Endodermal cell (in vitro differentiated cells): ENCODE measurements at places on chromosomes 6 and 20.

GRCh38 chr6:93196406-93196970, 222.9 kb downstream of the EPHA7 start:
- peaks cover 3% of the 10 kb centered on the region for H3K4me1 ChIP-seq
- no peak overlapping the region for H3K27ac ChIP-seq
- H3K27me3 ChIP-seq = peaks cover under 1% of the 10 kb centered on the region
- DNase-seq = no peak

DNA sequence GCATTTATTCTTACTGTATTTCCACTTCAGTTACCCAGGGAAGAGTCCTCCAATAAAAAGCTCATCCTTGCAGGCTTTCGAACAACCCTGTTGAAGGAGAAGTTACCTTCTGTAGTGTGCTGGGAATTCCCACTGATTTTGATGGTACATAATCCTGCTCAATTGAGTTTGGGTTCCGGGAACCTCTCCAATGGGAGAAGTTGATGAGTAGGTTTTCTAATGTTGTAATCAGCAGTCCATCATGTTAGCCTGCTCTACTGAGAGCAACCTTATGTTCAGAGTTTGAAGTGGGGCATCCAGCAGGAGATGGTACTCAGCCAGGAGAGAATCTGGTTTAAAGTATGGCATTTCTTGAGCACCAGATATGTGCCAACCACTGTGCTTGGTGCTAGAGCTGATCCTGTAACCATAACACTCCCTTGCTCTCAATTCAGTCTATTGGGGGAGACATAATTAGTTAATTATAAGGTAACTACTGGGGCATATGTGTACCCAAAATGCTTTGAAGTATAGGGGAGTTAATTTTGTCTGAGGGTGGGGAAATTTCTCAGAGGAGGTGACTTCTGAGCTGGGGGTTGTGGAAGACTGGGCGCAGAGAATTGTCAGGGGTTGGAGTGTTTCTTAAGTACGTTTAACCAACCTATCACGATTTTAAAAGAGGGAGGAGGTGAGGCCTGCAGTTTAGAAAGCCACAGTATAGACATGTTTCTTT, 2.1 kb downstream of the TOP1 start:
- peak overlapping the region; percentile 99 for H3K4me3 ChIP-seq
- peaks cover 10% of the 10 kb centered on the region for H3K4me1 ChIP-seq
- H3K27me3 ChIP-seq = no peaks in the 10 kb centered on the region
- no peak overlapping the region for H3K27ac ChIP-seq

GRCh38 chr20:4830259-4830658, 108.5 kb downstream of the PRND start:
- DNase-seq = no peak
- no peak overlapping the region for H3K4me3 ChIP-seq
- H3K27me3 ChIP-seq = no peaks in the 10 kb centered on the region
- H3K36me3 ChIP-seq = no peaks in the 10 kb centered on the region

GRCh38 chr6:164085091-164086075, 670.9 kb downstream of the QKI start:
- H3K36me3 ChIP-seq = no peaks in the 10 kb centered on the region
- DNase-seq = no peak
- peak overlapping the region; percentile 99 for H3K27ac ChIP-seq

- H3K4me1 ChIP-seq = peaks cover 3% of the 10 kb centered on the region
- no peaks in the 10 kb centered on the region for H3K36me3 ChIP-seq
- no peak overlapping the region for H3K27ac ChIP-seq
- H3K4me3 ChIP-seq = no peak overlapping the region
- DNase-seq = no peak
These were observed 280.4 kb downstream of the ALDH8A1 start for GRCh38 chr6:134669485-134669884.

DNA sequence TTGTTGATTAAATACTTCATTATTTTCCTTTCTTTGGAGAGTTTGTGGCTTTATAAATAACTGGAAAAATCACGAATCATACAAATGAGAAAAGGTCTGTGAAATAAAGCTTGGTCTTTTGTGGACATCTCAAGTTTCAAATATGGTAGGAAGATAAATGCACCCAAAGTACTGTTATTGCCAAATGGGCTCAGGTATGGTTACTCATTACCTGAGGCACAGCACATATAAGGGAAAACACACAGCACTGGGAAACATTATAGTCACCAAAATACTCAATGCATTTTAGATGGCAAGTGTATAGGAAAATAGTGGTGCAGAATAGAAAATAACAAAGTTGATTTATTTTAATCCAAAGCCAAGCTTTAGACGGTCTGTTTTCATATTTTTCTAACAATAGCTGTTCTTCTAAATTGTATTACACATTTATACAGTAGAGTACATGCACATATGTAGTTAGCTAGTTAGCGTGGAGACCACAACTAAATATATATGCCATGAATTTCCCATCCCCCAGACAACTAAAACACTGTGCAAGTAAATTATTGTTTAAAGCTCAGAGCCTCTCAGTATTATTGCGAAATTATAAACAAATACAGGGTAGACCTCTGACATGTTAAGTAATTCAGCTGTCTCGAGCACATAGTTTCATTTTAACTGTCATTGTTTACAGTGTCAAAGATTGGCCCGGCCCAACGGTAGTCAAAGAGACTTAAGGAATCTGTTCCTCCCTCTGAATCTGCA, 336.0 kb downstream of the SYNE1 start:
- no peak for DNase-seq
- peak overlapping the region; percentile 86 for H3K4me3 ChIP-seq
- H3K27me3 ChIP-seq = no peaks in the 10 kb centered on the region
- peak overlapping the region; percentile 68 for H3K27ac ChIP-seq
- no peaks in the 10 kb centered on the region for H3K36me3 ChIP-seq

- peaks cover 5% of the 10 kb centered on the region for H3K4me1 ChIP-seq
- H3K27ac ChIP-seq = no peak overlapping the region
- no peaks in the 10 kb centered on the region for H3K27me3 ChIP-seq
- H3K36me3 ChIP-seq = no peaks in the 10 kb centered on the region
- H3K4me3 ChIP-seq = no peak overlapping the region
These were observed 612.3 kb upstream of the BTBD3 start for GRCh38 chr20:11305406-11305805.

- no peak overlapping the region for H3K27ac ChIP-seq
- H3K4me1 ChIP-seq = peaks cover 4% of the 10 kb centered on the region
- H3K4me3 ChIP-seq = no peak overlapping the region
- no peaks in the 10 kb centered on the region for H3K27me3 ChIP-seq
- peaks cover 32% of the 10 kb centered on the region for H3K36me3 ChIP-seq
These were observed 5.3 kb downstream of the PHIP start for GRCh38 chr6:79072640-79073181.

GRCh38 chr20:46255440-46256104, 52.7 kb downstream of the CDH22 start:
- no peak overlapping the region for H3K4me3 ChIP-seq
- no peaks in the 10 kb centered on the region for H3K4me1 ChIP-seq
- no peak for DNase-seq
- no peaks in the 10 kb centered on the region for H3K36me3 ChIP-seq
- peaks cover 48% of the 10 kb centered on the region for H3K27me3 ChIP-seq

GRCh38 chr6:123945386-123945785, 141.7 kb downstream of the NKAIN2 start:
- H3K27ac ChIP-seq = no peak overlapping the region
- DNase-seq = no peak
- peaks cover 4% of the 10 kb centered on the region for H3K4me1 ChIP-seq
- peaks cover 24% of the 10 kb centered on the region for H3K27me3 ChIP-seq

DNA sequence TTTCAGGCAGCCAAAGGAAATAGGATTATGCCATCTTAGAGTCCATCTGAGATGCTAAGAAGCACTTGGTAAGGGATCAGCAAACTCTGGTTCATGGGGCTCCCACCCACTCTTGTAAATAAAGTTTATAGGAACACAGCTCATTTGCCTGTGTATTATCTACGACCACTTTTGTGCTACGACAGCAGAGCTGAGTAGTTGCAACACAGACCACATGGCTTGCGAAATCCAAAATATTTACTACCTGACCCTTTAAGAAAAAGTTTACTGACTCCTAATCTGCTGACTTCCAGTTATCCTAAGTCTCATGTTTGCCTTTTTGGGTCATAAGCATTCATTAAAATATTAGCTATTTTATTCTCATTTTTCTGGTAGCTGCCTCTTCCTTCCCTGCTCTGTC, 859.0 kb downstream of the QKI start:
- DNase-seq = no peak
- H3K36me3 ChIP-seq = no peaks in the 10 kb centered on the region
- H3K4me3 ChIP-seq = no peak overlapping the region
- no peaks in the 10 kb centered on the region for H3K27me3 ChIP-seq
- no peak overlapping the region for H3K27ac ChIP-seq

- H3K36me3 ChIP-seq = no peaks in the 10 kb centered on the region
- DNase-seq = no peak
- no peak overlapping the region for H3K4me3 ChIP-seq
- H3K27me3 ChIP-seq = no peaks in the 10 kb centered on the region
These were observed 171.4 kb upstream of the SYNDIG1 start for GRCh38 chr20:24297993-24298392.

DNA sequence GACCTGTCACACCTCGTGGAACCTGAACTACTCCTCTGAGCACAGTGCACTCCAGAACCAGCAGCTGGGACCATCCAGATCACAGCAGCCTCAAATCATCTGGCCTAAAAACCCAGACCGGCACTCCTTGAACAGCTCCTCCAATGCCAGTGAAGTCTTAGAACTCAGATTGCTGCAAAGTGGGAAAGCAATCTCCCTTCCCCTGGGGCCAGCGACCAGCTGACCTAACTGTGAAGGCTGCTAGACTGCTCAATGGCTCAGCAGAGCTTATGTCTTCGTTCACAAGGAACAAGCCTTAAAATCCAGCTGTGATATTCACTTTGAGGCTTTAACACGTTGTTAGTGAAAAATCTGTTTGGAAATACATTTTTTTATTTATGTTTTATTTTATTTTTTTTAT, 243.2 kb downstream of the ANKRD60 start:
- H3K27ac ChIP-seq = no peak overlapping the region
- H3K4me3 ChIP-seq = no peak overlapping the region
- no peaks in the 10 kb centered on the region for H3K4me1 ChIP-seq
- no peaks in the 10 kb centered on the region for H3K27me3 ChIP-seq
- peak; percentile 62 for DNase-seq

GRCh38 chr6:21166754-21167153, 426.8 kb upstream of the SOX4 start:
- H3K36me3 ChIP-seq = no peaks in the 10 kb centered on the region
- DNase-seq = no peak
- no peaks in the 10 kb centered on the region for H3K4me1 ChIP-seq
- no peak overlapping the region for H3K4me3 ChIP-seq

DNA sequence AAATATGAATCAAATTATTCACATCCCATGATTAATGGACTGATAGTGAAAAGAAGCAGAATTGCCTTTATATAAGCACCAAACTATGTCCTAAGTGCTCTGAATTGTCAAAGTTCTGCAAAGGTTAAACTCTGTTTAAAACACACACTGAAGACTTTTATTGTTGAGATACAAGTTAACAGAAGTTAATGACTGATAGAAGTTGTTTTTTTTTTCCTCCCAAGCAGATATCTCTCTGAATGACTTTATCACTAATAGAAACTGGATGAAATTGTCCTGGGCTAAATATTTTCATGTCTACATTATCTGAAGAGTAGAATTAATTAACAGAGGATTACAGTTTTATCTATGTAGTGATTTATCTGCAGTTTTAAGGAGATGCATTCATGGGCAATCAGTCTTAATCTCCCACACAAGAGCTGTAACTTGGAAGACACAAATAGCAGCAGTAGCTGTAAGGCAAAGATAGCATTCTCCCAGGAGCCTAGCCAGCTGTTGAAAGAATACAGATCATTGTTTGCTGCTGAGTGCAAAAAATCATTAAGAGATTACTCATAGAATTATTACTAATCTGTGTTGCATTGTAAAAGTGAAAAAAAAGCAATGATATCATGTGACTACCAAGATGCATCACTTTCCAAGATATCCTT, 49.9 kb downstream of the BMP5 start:
- peaks cover 15% of the 10 kb centered on the region for H3K4me1 ChIP-seq
- H3K27me3 ChIP-seq = no peaks in the 10 kb centered on the region
- peak overlapping the region; percentile 58 for H3K27ac ChIP-seq
- peak overlapping the region; percentile 37 for H3K4me3 ChIP-seq
- H3K36me3 ChIP-seq = no peaks in the 10 kb centered on the region

- DNase-seq = peak; percentile 47
- H3K4me1 ChIP-seq = no peaks in the 10 kb centered on the region
- peaks cover 13% of the 10 kb centered on the region for H3K27me3 ChIP-seq
- H3K36me3 ChIP-seq = no peaks in the 10 kb centered on the region
- H3K4me3 ChIP-seq = no peak overlapping the region
- no peak overlapping the region for H3K27ac ChIP-seq
These were observed 1.1 kb upstream of the SRSF12 start for GRCh38 chr6:89118931-89119330.

GRCh38 chr6:18350271-18350670, 36.9 kb upstream of the RNF144B start:
- H3K27me3 ChIP-seq = peaks cover 9% of the 10 kb centered on the region
- no peak overlapping the region for H3K27ac ChIP-seq
- H3K36me3 ChIP-seq = no peaks in the 10 kb centered on the region
- H3K4me3 ChIP-seq = no peak overlapping the region
- DNase-seq = no peak

GRCh38 chr6:48990739-48991138, 472.3 kb downstream of the MMUT start:
- no peak for DNase-seq
- no peaks in the 10 kb centered on the region for H3K4me1 ChIP-seq
- no peak overlapping the region for H3K4me3 ChIP-seq
- no peaks in the 10 kb centered on the region for H3K36me3 ChIP-seq
- H3K27ac ChIP-seq = no peak overlapping the region

GRCh38 chr6:100833972-100834574, 47.1 kb downstream of the ASCC3 start:
- H3K36me3 ChIP-seq = peaks cover 9% of the 10 kb centered on the region
- no peak for DNase-seq
- no peaks in the 10 kb centered on the region for H3K4me1 ChIP-seq

- H3K36me3 ChIP-seq = no peaks in the 10 kb centered on the region
- no peak overlapping the region for H3K27ac ChIP-seq
- DNase-seq = no peak
- no peak overlapping the region for H3K4me3 ChIP-seq
These were observed 220.1 kb downstream of the HACE1 start for GRCh38 chr6:104639668-104640067.

- H3K36me3 ChIP-seq = no peaks in the 10 kb centered on the region
- no peaks in the 10 kb centered on the region for H3K27me3 ChIP-seq
- no peak overlapping the region for H3K27ac ChIP-seq
- no peak for DNase-seq
These were observed 574.9 kb upstream of the CHD6 start for GRCh38 chr20:42193119-42193518.

- no peaks in the 10 kb centered on the region for H3K27me3 ChIP-seq
- H3K36me3 ChIP-seq = no peaks in the 10 kb centered on the region
- no peak for DNase-seq
- H3K4me3 ChIP-seq = no peak overlapping the region
- no peak overlapping the region for H3K27ac ChIP-seq
- H3K4me1 ChIP-seq = no peaks in the 10 kb centered on the region
These were observed 144.4 kb upstream of the CST7 start for GRCh38 chr20:24804481-24805206.
